Kasumi-1 (cell line): ENCODE measurements at places on chromosomes 3 and 15.

GRCh38 chr3:154089421-154090420 lies 31.5 kb upstream of the ARHGEF26 start:
- DNase-seq: no peak

DNA sequence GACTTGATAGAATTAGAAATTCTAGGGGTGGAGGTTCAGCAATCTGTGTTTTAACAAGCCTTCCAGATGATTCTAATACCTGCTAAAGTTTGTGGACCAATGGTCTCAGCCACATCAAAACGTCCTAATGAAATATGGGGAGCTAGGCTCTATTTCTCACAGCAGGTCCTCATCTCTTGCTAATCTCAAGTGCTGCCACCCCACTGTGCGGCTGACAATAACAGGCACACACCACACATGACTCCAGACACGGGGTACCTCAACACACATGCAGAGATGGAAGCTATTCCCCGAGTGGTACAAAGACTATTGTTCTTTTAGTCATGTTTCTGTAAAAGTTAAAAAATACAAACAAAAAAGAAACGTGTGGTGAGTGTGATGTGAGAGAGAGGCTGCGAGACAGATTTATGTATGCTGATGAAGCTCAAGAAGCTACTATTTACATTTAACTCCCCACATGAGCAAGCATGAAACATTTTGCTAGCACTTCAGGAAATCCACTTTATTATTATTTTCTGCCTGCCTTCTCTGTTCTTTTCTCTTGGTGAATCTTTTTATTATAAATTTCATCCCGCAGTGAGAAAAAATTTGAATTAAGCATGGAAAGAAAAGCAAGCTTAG lies 405.6 kb downstream of the MAGI1 start:
- DNase-seq: no peak

DNA sequence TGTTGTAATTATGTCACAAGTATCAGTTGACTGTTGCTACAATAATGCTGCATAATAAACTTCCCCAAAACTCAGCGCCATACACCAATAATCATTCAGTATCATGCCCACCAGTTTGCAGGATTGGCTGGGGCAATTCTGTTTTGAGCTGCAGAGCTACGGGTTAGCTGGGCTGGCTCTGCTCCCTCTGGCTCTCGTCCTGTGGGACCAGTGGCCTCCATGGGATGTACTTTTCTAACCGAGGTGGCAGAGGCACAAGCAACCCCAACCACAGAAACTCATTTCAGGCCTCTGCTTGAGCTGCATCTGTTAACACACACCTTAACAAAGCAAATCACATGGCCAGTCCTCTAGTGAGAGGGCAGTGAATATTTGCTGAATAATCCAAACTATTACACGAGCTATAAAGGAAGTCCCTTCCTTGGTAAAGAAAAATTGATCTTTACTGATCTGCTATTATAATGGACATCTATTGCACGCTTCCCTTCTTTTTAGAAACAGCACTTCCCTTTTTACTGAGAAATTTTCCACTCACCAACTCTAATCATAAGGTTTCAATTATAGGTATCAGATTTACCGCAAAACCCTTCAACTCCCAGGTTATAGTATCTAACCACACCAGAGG lies 10.9 kb upstream of the BCL2A1 start:
- peak; percentile 10 for DNase-seq

- no peak for DNase-seq
Observed at GRCh38 chr3:61505197-61505596, 56.2 kb upstream of the PTPRG start.

DNA sequence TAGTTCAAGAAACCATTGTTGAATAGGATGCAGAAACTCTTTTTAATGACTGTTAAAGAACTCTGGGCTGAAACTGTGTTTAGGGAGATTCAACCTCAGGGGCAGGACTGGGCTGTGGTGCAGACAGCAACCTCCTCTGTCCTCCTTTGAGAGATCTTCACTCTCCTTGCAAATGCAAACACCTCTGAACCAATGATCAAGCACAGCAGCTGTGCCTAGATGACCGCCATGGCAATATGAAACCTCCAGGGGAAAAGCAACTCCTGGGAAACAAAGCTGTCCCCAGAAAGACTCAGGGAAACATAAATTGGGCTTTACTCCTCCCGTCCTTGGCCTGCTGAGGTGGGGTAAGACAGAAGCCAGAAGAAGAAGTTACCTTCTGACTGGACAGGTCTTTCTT lies 52.6 kb downstream of the TBC1D2B start:
- DNase-seq: no peak

GRCh38 chr3:110343376-110343775 lies 728.2 kb upstream of the NECTIN3 start:
- no peak for DNase-seq

DNA sequence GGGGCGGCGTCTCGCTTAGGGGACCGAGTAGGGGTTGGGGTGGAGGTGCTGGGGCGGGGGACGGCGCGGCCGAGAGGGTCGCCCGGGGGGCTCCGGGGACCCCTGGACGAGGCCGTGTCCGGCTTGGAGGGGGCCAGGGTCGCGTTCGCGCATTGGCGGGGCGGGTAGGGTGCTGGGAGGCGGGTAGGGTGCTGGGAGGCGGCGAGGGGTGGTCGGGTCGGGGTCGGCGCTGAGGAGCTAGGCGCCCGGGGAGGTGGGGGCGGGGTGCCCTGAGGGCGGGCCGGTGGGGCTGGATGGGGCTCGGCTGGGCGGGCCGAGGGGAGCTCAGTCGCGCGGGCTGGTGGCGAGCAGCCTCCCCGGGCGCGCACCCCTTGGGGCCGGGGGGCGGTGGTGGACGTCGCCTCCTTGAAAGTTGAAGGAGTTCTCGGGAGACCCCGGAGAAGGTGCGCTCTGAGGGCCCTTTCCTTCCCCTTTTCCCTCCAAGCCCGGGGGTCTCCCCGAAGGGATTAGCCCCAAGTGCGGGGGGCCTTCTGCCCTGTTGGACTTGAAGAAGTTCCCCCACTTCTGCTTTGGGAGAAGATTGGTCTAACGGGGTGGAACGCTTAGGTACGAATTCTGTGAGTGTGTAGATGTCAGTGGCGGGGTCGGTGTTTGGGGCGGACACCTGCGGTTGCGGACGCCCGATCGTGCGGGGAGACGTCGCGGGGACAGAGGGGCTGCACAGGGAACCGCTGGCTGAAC lies 543 bp downstream of the MEF2A start:
- peak; percentile 45 for DNase-seq
